Fibroblast of skin of scalp (primary cell): ENCODE measurements at places on chromosomes 5 and 9.
A peak's percentile ranks its signal among the peaks of the same experiment; 100 is the strongest.

DNA sequence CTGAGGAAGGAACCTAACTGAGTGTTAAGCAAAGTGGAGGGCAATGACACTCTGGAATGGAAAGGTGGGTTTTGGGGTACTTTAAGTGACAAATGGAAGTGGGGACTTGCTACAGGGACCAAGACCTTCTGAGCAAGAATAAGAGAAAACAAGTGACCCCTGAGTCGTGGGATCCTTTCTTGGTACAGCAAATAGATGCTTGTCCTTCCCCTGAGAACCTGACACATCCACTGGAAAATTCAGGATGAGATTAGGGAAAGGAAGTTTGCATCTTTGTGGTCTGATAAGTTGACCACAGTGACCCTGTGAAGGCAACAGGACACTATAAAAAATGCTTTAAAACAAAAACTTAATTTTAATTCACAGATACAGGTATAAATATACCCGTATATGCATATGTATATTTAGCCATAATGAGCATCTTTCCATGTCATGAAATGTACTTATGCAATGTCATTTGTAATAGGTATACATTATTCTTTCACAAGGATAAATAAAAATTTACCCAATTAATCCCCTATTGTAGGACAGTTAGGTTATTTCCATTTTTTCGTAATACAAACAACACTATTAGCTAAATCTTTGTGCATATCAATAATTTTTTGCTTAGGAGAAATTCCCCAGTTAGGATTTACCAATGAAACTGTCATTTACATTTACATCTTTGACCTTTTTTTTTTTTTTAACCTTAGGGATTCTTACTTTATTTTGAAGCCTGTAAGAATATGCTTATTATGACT is 2.0 kb upstream of the IRF1 start:
- DNase-seq: no peak

- peak; percentile 54 for DNase-seq
These were observed 4.2 kb upstream of the NFIL3 start for GRCh38 chr9:91427873-91428272.

DNA sequence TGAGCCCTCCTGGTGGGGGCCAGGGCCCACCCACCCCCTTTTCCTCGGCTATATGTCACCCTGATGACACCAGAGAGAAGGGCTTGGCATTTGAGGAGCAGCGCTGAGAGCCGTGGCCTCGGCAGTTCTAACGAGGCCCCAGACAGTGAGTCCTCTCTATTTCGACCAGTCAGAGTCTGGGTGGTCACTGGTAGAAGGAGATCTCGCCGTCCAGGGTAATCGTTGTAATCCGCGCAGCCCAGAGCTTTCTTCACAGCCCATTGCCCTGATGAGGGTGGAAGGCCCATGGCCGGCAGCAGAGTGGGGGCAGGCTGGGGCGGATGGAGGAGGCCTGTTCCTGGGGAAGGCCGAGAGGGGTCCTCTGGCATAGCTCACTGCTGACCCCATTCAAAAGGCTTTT is 70.2 kb downstream of the PSMB7 start:
- DNase-seq: no peak

DNA sequence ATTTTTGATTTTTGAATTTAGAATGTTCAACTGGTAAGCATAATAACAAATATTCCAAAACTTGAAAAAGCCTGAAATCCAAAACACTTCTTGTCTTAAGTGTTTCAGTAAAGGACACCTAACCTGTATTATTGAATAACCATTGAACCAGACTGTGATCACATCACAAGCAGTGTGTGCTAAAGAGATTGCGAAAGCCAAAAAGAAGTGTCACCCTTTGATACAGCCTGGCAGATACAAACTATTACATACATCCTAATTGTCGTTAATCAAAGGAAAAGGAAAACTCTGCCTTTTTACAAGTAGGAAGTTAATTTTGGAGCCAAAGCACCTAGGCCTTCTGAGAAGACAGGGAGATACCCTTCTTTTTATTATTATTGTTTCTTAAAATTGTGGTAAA is 8.4 kb upstream of the FAM120AOS start:
- DNase-seq: no peak

- DNase-seq: peak; percentile 27
These were observed 386.1 kb upstream of the MPDZ start for GRCh38 chr9:13665418-13666066.

- DNase-seq: peak; percentile 72
These were observed 79.5 kb upstream of the HTR4 start for GRCh38 chr5:148733601-148734438.
